NCI-H345 (cell line): ENCODE measurements at places on chromosomes 12 and 14.
A peak's percentile ranks its signal among the peaks of the same experiment; 100 is the strongest.

GRCh38 chr12:43742106-43742505 lies 16.5 kb downstream of the PUS7L start:
- no peak for DNase-seq

DNA sequence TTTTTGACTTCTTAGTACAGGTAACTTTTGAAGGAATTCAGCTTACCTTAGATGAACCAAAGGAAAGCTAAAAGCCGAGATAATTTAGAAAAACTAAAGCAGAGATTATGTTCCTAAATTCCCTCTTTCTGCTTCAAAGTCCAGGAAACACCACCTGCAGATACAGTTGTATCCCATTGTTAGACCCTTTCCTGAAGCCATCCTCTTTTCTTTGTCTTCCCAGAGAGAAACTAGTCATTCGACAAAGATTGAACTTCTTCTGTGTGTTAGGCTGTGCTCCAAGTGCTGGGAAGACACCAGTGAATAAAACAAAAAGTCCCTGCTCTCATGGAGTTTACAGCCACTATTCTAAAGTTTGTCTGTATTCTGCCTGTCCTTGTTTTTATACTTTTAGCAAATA lies 29.3 kb downstream of the PPM1A start:
- no peak for DNase-seq

GRCh38 chr12:80821513-80822000 lies 104.8 kb downstream of the MYF5 start:
- no peak for DNase-seq

GRCh38 chr12:53170876-53171724 lies 9.4 kb upstream of the ZNF740 start:
- DNase-seq: no peak

GRCh38 chr12:119576915-119577314 lies 16.7 kb upstream of the TMEM233 start:
- no peak for DNase-seq

GRCh38 chr12:82723093-82723492 lies 36.4 kb downstream of the TMTC2 start:
- DNase-seq: no peak

DNA sequence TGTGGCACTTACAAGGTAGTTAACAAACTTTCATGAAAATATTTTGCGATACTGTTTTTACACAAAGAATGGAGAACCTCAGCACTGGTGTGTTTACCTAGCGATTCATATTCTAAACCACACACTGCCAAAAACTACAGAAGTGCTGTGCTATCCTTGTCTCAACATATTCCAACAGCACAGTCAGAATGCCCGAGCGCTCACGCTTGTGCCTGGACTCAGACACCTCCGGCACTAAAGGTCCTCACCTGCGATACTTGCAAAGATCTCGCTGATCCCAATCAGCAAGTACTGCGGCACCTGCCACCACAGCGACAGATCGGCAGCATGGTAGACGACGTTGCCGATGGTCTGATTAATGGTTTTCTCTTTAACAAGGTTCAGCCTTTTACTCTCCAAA lies 23.2 kb downstream of the SLC15A4 start:
- no peak for DNase-seq

- no peak for DNase-seq
Measured at GRCh38 chr12:69633061-69633460, 22.4 kb upstream of the LRRC10 start.

DNA sequence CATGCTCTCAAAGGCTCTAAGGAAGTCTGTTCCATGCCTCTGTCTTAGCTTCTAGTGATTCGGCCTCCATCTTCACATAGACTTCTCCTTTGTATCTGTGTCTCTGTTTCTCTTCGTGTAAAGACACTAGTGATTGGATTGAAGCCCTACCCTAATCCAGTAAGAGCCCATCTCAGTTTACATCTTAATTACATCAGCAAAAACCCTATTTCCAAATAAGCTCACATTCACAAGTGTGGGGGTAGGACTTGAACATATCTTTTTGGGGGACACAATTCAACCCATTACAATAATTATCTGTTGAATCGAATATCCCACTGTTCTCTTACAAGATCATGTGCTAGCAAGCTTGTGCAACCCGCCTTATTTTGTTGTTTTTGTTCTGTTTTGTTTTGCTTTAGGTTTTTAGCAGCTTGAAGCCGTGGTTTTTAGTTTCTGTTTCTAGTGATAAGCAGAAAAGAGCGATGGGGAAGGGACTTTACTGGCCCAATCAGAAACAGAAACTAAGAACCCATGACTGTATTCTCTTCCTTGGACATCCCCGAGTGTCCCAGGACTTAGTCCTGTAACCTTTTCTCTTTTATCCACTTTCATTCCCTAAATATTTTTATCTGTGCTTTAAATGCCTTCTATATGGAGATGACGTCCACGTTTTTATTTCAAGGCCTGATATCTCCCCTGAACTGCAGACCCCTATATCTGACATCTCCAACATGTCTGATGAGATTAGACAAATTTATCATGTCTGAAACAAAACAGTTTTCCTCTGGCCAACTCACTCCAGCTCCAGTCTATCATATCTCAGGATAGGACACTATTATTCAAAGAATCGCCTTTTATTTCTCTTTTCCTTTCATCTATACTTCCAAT lies 353.0 kb downstream of the CCDC91 start:
- DNase-seq: no peak

GRCh38 chr14:98037831-98038230 lies 1234.2 kb downstream of the BCL11B start:
- no peak for DNase-seq

DNA sequence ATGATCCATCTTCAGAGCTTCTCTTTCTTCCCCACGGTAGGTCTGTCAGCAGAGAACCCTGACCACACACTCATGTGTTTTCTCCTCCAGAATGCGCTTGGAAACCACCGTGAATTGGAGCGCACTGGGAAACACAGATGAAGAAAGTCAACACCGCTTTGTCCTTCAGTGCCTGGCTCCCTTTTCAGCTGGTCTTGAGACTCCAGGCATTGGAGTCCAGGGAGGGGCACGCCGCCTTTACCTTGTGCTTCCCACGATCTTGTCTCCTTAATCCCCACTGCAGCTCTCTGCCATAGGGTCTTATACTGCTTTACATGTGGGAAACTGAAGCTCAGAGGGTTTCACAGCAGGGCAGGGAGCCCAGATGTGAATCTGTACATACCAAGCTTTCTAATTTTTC lies 1.1 kb downstream of the FAM90A1 start:
- DNase-seq: no peak

- no peak for DNase-seq
Measured at GRCh38 chr12:52826611-52827498, 7.3 kb downstream of the KRT79 start.

DNA sequence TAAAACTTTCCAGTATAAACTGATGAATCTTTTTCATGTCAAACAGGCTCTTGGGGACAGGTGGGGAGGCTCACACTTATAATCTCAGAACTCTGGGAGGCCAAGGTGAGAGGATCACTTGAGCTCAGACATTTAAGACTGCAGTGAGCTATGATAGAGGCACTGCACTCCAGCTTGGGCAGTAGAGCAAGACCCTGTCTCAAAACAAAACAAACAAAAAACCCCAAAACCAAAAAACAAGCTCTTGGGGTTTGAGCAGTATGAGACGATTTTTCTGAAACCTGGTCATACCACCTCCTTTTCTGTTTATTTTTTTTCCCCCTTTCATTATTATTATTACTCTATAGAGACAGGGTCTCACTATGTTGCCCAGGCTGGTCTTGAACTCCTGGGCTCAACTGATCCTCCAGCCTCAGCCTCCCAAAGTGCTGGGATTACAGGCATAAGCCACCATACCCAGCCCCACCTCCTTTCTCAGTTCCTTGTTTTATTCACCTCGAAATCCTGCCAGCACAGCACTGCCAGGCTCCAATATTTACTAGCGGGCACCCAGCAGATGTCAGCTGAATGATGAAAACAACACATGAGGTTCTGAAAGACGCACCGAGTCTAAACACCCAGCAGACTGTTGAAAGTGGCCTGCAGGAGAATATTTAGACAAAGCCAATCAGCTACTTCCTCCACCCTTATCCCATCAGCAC lies 19.5 kb upstream of the CDK17 start:
- DNase-seq: no peak

GRCh38 chr12:92737855-92738850 lies 35.4 kb downstream of the PLEKHG7 start:
- no peak for DNase-seq

- no peak for DNase-seq
Measured at GRCh38 chr14:72483311-72483710, 410.6 kb downstream of the DPF3 start.

GRCh38 chr12:89863493-89863938 lies 154.9 kb upstream of the ATP2B1 start:
- DNase-seq: no peak

GRCh38 chr12:80648881-80649280 lies 58.6 kb upstream of the MYF6 start:
- DNase-seq: no peak

DNA sequence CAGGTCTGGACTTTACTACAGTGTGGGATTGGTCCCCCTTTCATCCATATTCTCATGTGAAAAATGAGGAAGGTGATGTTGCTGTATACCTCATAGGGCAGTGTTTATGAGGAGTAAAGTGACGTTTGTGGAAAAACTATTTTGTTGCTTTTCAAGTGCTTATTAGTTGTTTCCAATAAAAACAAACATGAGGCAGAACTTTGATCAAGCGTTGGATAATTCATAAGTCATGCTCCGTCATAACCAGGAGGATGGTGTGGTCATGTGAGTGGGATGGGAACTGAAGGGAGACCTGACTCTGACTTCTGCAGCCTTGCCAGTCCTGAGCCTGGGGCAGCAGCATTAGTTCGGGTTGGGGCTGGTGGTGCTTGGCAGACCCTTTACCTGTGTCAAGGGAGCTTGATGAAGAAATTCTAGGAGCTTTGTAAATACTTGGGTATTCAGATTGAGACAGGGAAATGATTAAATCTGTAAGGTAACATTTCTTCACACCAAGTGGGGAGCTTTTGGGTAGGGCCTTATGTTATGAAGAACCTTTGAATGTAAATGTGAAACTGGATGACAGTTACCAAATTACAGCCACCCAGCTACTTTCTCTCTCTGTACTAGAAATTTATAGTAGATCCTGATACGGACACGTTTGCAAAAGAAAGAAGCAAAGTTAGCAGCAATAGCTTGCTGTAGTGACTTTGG lies 462.4 kb upstream of the RGS6 start:
- no peak for DNase-seq

DNA sequence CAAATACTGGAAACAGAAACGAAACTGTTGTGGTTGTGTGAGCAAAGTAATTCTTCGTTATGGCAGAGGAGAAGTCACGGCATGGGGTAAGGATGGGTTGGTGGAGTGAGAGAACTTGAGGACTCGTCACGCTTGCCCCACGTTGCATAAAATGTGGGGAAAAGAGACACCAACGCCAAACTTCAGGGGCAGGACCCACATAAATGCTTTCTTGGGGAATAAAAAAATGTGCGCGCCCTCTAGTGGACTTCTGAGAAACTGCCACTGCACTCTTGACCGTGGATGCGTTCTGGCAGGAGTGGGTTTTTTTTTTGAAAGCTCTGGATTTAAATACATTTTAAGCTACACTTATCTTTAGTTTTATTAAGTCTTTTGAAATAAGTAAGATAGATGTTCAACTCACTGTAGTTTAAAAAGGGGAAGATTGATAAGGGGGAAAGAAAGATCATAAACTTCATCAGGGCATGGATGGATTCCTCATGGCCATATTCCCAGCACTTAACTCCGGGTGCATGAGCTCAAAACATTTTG lies 4.1 kb upstream of the IGF1 start:
- DNase-seq: peak; percentile 44

- no peak for DNase-seq
Measured at GRCh38 chr12:77070800-77071449, 5.6 kb upstream of the E2F7 start.

DNA sequence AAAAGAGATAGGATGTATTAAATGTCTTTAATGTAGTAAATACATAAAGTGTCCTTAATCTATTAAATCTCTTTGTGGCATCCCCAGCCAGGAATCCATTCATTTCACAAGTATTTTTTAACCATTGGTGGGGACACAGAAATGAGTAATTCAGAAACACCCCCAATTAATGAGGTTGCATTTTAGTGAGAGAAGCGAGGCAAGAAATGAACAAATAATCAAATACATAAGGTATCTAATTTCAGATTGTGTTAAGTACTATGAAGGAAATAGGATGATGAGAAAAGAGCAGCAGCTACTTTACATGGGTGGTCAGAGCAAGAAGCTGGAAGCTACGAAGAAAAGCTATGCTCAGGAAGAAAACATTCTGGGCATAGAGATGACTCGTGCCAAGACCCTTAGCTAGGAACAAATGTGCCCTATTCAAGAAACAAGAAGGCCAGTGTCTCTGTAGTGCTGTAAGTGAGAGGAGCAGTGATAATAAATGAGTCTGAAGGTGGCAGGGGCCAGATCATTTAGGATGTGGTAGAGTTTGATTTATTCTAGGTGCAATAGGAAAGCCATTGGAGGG lies 60.5 kb upstream of the IGF1 start:
- no peak for DNase-seq

DNA sequence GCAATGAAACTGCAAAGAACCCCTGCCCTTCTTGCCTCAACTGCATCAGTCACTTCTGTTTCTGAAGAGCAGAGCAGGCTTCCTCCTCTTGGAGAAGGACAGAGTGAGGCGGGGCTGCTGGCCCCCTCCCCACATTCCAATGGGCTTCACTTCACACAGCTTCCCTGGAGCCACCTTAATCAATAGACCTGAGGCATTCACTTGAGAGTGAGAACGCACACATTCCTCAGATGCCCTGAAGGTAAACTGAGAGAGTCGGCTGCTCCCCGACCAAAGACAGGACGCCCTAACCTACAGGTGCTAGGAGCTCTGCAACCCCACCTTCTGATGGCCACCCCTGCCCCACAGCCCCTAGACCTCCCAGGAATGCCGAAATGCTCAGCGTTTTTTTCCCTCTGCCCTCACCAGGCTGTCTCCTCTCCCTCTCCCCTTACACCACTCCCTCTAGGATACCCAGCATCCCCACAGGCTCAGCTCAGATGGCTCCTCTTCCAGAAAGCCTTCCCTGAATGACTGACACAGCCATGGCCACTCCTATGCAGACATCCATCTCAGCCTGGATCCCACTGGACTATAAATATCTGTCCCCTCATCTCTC lies 31.1 kb downstream of the SYNE3 start:
- no peak for DNase-seq

DNA sequence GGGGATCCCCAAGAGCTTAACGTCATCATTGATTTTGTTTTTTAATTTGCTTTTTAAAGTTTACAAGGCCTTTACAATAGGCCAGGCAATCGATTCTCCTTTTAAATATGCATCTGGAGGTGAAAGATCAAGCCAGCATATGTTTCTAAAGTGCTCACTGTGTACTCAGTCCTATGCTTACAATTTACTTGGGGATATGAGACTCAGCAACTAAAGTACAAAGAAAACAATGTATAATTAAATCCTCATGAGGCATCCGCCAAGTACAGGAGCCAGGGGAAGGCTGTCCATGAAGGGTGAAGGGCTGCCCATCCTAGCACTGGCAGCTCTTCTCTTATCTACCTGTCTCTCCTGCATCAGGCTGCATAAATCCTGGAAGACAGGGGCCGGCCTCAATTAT lies 11.8 kb downstream of the CCDC92 start:
- DNase-seq: no peak

- DNase-seq: no peak
Measured at GRCh38 chr12:105590571-105590970, 260.1 kb downstream of the C12orf75 start.

- no peak for DNase-seq
Measured at GRCh38 chr12:99055299-99055698, 410.2 kb downstream of the APAF1 start.
